ENCODE measurements at places on chromosomes 12 and 14. TPM values are rescaled to one million over a fixed set of nuclear protein-coding genes. Genes with fewer than 3 reads are reported as not detected.

DNA sequence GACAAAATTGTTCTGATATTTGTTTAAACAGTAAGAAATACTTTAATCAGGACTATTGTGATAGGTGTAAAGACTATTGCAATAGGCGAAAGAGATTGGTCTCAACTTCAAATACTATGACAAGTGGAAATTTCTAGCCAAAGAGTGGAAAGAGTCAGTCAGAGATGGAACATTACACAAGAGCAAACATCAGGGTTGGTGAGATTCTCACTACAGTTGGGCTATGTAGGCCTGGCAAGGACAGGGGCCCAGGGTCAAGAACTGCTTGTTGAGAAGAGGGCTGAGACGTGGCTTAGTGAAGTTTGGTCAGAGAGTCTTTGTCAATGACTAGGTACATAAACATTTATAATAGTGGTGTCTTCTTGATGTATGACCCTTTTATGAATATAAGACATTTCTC is 19.4 kb downstream of the CAND1 start:
- no peak for DNase-seq

GRCh38 chr12:127282786-127283565 is 984.0 kb upstream of the TMEM132C start:
- no peak for DNase-seq

- DNase-seq, result no peak
Measured at GRCh38 chr12:124372831-124373230, 77.9 kb downstream of the RFLNA start.

- DNase-seq, result no peak
Measured at GRCh38 chr14:90483571-90483974, 86.7 kb downstream of the CALM1 start.

- DNase-seq, result no peak
Measured at GRCh38 chr14:72957213-72957612, 30.9 kb downstream of the DCAF4 start.

DNA sequence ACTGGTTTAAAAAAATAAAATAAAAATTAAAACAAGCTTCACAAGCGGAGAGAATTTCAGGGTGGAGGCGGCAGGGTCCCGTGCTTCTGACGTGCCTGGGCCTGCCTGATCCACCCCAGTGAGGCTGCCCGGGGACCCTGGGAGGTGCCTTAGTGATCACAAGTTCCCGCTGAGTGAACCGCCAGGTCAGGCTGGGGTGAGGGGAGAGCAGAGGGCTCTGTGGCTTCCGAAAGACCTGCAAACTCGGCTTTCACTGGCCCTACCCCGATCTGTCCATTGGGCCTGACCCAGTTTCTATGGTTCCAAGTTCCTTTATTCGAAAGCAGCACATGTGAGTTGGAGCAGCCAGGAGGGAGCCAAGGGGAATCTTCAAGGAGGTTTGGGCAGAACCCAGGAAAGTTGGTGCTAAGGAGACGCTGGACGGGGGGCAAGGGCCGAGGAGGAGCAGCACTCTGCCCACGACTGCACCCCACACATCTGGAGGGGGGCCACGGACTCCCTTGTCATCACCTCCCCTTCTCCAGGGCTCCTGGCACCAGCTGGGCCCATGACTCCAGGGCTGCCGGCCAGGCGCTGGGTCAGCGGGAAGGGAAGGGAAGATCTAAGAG is 12.9 kb downstream of the MMP14 start:
- DNase-seq, result peak; percentile 86

DNA sequence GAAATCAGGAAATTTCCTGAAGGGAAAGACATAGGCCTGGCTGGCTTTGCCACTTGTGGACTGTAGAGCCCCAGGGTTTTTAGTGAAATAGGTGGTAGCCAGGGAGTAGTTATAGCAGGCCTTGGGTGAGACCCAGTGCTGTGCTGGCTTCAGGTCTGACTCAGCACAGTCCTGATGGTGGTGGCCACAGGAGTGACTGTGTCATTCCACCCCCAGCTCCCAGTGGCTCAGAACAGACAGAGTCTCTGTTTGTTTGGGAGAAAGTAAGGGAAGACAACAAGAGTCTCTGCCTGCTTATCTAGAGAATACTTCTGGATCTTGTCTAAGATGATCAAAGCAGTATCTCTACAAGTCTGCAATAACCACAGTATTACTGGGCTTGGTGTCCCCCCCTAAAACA is 27.5 kb upstream of the OR6J1 start:
- DNase-seq, result no peak

DNA sequence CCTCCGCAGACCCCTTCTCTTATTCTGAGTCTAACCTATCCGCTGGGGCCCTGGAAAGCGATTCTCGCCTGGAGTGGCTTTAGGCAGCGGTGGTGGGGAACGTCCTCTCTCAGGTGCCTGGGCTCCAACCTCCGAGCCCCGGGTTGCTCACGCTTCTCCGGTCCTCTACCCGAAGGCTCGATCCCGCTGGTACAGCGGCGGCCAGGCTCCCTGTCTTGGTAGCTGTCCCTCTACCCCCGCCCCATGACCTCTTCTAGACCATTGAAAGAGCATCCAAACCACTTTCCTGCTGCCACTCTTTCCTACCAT is 505 bp upstream of the HEBP1 start:
- no peak for DNase-seq

DNA sequence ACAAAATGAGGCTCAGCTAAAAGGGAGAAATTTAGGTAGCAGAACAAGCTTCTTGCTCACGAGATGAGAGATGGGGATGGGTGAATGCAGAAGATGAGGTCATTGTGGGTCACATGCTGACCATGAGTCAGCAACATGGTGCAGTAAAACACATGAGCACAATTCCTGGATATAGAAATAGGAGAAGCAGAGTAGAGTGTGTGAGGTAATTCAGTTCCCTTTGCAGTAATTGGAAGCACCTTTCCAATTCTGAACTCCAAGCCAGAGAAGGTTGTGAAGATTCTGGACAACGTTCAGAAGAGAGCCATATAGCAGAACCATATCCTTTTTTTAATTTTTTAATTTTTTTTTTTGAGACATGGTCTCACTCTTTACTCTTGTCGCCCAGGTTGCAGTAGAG is 62.0 kb upstream of the LMNTD1 start:
- DNase-seq, result peak; percentile 61

- no peak for DNase-seq
Measured at GRCh38 chr14:100615736-100616695, 28.8 kb upstream of the BEGAIN start.

DNA sequence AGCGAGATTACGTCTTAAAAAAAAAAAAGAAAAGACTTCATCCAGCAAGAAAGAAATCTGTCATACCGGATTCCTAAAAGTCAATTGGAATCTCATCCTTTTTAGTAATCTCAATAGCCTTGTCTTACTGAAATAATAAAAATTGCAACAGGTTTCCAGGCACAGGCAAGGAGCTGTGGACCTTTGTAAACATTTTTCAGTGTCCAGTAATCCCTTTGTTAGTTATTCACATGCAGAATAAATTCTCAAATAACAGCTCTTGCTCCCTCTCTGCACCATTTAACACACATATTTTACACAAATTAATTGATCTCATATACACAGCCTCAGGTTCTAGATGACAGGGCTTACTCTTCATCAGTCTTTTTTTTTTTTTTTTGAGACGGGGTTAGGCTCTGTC is 22.0 kb upstream of the CALM1 start:
- no peak for DNase-seq

DNA sequence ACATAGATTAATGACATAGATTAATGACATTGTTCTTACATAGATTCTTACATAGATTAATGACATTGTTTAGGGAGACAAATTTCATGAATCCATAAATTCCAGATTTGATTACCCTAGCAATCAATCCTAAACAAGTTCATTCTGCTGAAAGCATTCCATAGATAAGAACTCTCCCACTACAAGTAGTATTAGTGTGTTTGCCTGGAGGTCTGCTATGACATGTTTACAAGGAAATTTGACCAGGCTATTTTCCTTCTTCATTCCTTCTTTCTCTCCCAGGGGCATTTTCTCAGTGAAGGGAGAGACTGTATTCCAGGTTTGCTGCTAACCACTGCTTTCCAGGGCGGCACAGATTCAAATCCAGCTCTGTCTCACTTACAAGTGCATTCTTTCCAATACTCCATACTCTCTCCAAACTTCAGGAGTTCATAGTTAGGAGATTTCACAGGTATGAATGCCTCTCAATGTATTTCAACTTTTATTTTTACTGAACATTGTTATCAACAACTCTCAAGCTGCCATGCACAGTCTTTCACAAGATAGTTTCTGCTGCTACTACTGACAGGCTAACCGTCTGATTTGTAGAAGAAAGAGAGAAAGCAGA is 134.5 kb downstream of the SLC38A1 start:
- DNase-seq, result no peak

FAM90A1 gene
- 0.43 TPM for total RNA-seq

ZDHHC22 gene
- not detected for total RNA-seq

VASH1 gene
- 2.8 TPM for total RNA-seq

ASB2 gene
- total RNA-seq, result not detected

KRT86 gene
- total RNA-seq, result 13.6 TPM
